Stimulated activated CD4-positive, alpha-beta T cell treated with anti-CD3 and anti-CD28 coated beads, Interleukin-4, amount 100 ng/mL, for 1 hour (primary cell): ENCODE measurements at places on chromosomes 2 and 18.
A peak's percentile ranks its signal among the peaks of the same experiment; 100 is the strongest.

DNA sequence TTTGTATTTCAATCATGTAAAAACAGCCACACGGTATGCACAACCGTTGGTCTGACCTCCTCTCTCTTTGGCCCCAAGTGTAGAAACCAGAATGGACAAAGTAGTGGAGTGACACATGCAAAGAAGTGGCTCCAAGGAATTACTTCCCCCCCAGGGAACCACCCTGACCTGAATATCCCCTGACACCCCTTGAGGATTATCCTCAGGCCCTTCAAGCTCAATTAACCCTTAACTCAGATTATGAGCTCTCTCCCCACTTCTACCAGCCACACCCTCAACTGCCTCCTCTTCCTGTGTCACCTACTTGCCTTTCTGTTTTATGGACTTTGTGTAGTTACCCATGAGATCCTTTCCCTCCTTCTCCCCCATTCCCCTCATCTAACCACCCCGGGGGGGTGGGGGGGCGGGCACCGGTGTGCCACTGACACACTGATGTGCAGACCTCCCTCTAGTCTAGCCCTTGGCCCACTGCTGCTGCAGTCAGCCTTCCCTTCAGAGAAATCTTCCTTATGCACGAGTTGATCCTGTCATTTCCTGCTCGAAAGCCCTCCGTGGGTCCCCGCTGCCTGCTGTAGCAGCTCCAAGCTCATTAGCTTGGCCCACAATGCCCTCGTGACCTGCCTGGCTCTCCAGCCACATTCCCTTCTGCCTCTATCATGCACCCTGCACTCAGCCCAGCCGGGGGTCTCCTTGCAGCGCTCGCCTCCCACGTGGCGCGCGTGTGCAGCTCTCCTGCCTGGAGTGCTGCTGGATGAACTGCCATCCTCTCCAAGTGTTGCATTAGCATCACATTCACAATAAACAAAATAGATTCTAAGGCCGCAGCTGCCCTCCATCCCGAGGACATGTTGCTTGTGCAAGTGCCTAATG, 40.1 kb upstream of the TMEM177 start:
- no peak for DNase-seq

GRCh38 chr2:38526195-38526594, 76.5 kb downstream of the HNRNPLL start:
- no peak for DNase-seq

DNA sequence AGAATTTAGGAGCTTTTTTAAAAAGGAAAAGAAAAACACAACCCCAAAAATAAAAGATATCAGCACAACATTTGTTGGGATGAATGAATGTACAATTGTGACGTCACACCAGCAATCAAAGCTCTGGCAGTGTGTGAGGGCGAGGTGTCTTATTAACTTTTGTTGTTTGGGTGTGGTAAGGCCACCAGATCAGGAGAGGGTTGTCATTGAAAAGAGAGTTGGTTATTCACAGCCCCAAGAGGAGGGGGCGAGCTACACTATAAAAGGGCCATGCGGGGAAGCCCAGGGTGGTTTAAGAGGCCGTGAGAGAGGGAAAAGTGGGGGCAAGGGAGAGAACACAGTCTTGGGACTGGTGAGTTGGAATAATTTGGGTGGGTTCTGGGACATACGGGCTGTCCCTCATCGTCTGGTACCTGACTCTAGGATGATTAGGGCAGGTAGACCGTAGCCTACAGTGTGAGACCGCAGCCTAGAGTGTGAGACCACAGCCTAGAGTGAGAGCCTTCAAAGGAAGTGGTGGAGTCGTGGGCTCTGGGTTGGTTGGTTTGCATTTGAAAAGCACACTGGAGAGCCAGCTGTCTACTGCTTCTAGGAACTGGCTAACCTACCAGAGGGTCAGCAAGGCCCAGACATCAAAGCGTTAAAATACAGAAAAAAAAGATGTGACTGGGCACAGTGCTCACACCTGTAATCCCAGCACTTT, 128.4 kb downstream of the INO80D start:
- no peak for DNase-seq

- DNase-seq, result peak; percentile 18
Measured at GRCh38 chr2:84556190-84556589, 39.9 kb downstream of the DNAH6 start.

DNA sequence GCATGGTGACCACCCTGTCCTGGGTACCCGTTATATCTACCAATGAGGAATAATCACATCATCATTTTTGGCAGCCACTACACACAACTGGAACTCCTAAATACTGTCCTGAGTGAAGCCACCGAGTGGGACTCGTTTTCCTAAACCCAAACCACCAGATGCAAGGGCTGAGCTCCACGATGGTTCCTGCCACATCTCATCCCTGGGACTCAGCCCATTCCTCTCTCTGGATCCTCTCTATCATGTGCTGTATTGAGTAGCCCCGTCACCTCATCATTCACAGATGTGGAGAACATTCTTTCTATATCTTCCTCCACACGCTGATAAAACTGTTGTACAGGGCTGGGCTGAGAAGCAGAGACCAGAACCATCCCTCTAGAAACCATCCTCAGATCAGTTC, 79.4 kb upstream of the SMAD7 start:
- DNase-seq, result no peak

DNA sequence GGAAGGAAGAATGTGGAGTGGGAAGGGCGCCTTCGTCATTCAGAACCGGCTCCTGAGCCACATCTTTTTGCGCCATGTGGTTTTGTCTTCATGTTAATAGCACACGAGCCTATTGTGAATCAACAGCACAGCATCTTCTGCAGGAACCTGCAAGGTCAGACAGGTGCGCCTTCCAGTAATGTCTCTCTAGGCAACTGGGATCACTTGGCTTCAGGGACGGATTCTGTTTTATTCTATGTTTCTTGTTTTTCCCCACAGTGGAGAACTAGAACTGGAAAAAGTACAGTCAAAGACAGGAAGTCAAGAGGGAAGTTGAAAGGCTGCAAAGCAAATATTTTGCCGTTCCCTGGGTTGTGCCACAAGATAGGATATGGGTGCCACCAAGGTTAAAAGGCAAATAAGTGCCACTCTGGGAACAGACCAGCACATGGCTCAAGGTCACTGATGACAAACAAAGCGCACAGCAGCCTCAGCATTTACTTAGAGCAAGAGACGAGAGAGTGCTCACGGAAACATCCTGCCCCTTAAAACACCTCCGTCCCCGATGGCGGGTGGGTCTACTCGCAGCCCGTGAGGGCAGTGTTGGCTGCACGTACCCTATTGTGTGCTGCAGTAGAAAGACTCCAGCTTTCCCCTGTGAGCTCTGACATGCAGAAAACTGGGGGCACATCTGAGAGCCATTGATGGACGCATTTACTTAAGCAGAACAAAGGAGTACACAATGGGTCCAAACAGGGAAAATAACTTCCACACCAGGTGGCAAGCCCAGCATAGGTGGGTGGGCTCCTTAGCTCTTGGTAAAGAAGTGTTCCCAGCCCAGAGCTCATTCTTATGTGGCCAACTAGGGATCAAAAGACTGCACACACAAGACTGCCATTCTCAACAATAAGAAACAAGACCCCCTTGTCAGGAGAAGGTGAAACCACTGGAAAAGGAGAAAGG, 107.2 kb upstream of the PARD3B start:
- DNase-seq, result no peak

- no peak for DNase-seq
Measured at GRCh38 chr2:158786897-158787296, 8.2 kb upstream of the DAPL1 start.
